ENCODE measurements at places on chromosomes 6 and 20.

DNA sequence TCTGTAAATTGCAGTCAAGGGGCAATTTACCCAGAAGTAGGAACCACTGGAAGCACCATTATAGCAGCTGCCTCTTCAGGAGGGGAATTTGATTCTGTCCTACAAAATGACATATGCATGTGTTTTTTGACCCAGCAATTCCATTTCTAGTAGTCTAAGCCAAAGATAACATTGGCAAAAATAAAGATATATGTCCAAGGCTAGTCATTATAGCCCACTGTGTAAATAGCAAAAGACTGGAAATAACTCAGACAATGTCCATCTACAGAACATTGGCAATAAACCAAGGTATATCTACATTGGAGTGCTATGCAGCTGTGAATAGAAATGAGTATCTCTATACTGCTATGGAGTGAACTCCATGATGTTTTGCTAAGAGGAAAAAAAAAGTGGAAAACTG is 12.5 kb upstream of the PANK2 start:
- DNase-seq = no peak

GRCh38 chr20:44566018-44566417 is 16.4 kb upstream of the PKIG start:
- DNase-seq = no peak

DNA sequence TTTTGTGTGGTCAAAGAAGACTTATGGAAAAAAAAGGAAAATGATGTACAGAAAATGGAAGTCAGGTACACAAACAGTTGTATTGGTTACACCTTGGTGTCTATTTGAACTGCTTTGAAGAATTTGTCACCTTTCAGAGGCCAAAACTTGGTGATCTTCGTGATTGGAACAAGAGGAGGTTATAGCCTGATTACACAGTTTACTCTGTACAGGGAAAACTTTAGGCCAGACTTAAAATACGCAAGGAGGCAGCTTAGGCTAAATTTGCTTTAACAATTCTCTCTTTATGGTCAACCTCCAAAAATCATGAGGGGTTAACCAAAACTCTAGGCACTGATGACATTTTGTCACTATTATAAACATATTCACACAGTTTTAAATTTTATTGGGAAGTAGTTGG is 353.7 kb downstream of the PRKN start:
- DNase-seq = no peak

DNA sequence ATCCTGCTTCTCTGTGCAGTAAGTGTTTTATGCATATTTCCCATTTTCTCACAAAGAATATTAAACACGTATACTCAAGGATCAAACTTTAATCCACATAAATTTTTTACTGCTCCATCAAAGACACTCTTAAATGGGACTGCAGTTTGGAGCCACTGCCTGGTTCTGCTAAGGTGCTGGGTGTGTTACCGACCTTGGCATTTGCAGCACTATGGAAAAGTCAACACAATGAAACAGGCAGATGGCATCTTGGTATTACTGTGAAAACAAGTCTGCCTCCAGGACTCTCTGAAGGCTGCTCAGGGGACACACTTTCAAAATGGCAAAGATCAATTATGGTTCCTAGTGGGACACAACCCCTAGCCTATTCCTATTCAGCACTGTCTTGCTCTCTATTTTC is 17.3 kb upstream of the HLA-G start:
- no peak for DNase-seq

GRCh38 chr20:41052742-41053419 is 24.3 kb downstream of the TOP1 start:
- no peak for DNase-seq

DNA sequence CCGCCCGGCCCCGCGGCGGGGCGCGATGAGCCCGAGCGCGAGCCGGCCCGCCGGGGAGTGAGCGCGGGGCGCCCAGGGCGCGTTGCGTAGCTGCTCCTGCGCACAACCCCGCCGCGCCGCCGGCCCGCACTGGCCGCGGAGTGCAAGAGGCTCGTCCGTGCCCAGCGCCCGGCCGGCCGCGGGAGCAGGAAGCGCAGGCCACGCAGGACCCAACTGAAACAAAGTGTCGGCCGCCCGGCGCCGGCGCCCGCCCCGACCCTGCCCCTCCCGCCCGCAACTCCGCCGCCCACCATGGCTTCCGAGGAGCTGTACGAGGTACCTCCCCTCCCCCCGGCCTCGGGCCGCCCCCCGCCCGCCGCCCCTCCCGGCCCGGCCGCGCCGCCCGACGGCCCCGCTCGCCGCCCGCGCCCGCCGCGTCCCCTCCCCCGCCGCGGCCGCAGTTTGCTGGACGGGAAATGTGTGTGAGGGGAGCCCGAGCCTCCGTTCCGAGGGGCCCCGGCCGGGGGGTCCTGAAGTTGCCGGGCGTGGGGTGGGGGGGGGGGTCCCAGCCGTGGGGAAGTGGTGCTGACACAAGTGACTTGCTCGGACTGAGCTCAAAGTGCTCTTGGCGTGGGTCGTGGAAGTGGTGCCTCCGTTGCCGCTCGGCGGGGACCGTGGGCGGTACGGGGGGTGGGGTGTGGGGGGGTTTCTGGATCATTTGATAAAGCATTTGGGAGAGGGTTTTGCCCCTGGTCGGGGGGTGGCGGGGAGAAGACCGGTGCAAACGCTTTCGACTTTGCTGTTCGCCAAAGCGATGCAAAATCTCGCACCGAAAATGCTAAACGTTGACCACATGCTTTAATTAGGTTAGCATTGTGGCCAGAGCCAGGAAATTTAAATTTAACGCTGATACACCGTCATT is 539 bp downstream of the CDYL start:
- peak; percentile 81 for DNase-seq

DNA sequence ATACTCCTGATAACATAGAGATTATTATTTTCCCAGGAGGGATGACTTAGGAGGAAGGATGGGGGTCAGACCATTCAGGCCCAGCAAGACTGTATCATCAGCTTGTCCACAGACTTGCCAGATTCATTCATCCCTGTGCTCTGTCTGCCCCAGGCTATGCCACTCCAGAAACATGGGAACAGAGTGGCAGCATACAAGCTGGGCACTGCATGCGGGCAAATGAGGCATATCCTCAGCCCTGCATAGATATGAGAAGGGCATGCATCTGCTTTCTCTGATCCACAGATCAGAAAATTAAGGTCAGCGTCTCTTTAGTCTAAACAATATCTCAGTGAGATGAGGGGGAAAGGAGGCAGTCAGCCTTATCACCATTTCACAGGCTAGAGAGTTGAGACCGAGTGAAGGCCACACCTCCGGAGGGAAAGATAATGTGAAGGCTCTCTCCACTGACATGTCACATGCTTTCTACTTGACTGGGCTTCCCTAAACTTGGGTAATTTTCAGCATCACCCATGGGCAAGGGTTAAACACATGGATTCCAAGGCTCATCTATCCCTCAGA is 140.5 kb downstream of the TFAP2B start:
- no peak for DNase-seq

DNA sequence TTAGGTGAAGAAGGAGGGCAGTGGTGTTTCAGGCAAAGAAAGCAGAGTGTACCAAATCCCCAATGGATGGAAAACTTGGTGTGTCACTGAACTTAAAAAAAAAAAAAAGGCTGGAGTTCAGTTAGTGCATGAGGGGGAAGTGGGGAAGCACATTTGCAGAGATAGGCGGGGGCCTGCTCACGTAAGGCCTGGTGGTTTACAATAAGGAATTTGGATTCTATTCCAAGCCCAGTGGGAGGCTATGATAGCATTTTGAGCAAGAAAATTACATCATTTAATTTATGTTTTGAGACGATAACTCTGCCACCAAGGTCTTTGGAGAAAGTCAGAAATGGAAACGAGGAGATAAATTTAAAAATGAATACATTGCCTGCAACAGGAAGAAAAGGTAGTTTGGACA is 225.5 kb downstream of the EYA4 start:
- DNase-seq = no peak

DNA sequence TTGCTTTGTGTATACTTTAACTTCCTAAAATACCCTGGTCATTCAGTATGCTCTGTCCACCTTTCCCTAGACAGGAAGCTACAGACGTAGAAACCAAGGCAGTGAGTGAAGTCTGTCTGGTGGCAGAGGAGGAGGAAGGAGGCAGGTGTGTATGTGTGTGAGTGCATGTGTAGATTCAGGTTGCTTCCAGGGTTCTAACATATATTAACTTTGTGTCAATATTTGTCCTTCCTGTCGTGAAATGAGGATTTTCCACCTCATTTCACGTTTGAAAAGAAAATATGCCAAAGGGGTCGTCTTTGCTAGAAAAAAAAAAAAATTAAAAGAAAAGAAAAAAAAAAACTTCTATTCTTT is 411.5 kb downstream of the PKHD1 start:
- no peak for DNase-seq

GRCh38 chr6:160967351-160967750 is 24.2 kb upstream of the MAP3K4 start:
- no peak for DNase-seq

- DNase-seq = no peak
Measured at GRCh38 chr20:4573564-4574355, 147.9 kb upstream of the PRND start.

DNA sequence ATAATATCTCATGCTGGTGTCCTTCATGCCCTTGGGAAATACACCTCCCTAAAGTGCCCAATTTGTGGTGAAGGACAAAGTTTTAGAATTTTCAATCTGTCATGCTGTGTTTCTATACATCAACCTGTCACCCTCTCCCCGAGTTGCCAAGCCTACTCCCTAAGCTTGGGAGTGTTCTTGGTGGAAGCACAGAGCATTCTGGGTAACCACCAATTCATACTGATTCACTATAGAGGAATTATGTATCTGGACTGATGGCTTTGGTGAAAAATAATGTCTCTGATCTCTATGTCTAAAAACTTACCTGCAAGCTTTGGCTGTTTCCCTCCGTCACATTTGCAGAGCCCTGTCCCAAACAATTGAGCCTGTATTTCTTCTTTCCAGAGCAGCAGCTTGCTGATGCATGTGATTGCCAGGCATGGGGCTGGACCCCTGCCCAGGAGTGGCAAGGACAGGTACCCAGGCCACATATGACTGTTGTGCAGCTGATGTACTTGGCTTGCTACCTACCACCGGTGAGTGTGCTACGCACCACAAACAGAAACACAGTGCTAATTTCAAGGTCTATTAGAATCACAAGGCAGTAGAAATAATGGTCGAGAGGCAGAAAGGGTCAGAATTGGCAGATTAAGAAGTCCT is 202.8 kb upstream of the CITED2 start:
- DNase-seq = no peak

GRCh38 chr6:121867095-121867494 is 431.6 kb downstream of the GJA1 start:
- DNase-seq = no peak

- no peak for DNase-seq
Measured at GRCh38 chr20:38673261-38673660, 51.0 kb upstream of the SLC32A1 start.

- DNase-seq = no peak
Measured at GRCh38 chr6:3305831-3306230, 47.1 kb downstream of the PSMG4 start.

DNA sequence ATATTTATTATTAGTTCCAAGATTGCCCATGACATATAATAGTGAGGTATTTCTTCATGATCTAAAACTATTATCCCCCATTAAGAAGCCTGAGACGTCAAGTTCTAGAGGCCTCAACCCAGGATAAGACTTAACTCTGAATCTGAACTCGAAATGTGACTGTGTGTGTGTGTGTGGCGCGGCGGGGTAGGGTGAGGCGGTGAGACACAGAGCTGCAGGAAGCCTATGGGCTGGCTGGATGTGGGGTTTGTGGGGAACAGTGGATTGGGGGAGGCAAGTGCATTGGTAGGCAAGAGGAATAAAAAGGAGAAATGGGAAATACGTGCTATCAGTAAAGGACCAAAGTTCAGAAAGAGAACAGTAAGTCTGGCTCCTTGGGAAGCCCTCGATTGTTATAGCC is 66.5 kb upstream of the RNF146 start:
- DNase-seq = no peak

- no peak for DNase-seq
Measured at GRCh38 chr20:60240415-60240814, 282.2 kb downstream of the CDH26 start.

DNA sequence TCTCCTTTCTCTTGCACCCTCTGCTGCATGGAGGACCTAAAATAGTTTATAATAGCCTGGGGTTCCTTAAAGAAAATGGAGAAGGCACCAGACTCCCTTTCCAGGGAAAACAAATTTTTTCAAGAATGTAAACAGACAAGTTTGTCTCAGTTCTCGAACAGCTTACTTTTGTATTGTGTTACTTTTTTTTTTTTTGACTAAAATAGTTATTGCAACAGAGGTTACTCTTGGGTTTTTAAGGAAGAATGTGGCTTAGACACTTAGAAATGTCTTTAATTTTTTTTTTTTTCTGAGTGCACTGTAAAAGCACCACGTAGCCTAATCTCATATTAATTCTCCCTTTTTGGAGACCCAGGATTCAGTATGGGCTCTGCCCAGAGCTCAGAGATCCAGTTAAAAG is 148.7 kb upstream of the CARMIL1 start:
- DNase-seq = no peak

DNA sequence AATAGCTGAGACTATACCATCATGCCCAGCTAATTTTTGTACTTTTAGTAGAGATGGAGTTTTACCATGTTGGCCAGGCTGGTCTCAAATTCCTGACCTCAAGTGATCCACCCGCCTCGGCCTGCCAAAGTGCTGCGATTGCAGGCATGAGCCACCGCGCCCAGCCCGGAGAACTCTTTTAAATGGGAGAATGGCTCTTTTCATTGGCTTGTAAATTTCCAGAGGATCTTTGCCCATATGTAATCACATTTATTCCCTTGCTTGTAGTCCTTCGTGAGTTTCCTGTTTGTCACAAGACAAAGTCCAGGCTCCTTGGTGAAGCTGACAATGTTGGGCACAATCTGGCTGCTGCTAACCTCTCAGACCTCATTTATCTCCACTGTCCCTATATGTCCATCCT is 135.1 kb downstream of the CEP57L1 start:
- DNase-seq = no peak

Data from ecto neural progenitor cell (in vitro differentiated cells).